ENCODE measurements at places on chromosomes 3 and 15.

DNA sequence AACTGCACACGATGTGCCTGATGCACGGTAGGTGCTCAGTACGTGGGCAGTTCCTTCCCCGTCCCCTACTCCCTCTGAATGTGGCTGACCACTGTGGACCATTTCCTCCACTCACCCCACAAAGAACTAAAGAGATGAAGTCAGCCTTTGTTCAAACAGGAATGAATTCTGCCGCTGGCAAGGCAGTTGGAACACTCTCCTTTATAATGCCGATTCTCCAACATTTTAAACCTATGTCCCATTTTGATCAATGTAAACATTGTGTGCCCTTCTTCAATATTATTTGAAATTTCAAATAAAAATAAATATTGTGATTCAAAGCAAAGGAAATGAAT lies 57.5 kb upstream of the MEF2A start:
- no peak for DNase-seq

DNA sequence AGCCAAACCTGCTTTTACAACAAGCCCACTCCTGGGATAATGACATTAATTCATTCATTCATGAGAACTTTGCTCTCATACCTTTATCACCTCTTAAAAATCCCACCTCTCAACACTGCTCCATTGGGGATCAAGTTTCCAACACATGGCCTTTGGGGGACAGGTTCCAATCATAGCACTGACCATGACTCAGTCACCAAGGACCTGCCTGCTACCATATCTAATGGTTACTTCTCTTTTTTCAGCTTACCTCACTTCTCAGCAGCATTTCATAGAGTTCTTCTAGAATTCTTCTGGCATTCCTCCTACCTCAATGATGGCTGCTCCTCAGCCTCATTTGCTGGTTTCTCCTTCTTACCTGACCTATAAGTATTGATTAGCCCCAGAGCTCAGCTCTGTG lies 36.9 kb upstream of the RYK start:
- no peak for DNase-seq

- no peak for DNase-seq
These were observed 165.1 kb downstream of the PPM1L start for GRCh38 chr3:160921020-160921635.

- DNase-seq, result no peak
These were observed 229.7 kb downstream of the ISL2 start for GRCh38 chr15:76566276-76566675.

DNA sequence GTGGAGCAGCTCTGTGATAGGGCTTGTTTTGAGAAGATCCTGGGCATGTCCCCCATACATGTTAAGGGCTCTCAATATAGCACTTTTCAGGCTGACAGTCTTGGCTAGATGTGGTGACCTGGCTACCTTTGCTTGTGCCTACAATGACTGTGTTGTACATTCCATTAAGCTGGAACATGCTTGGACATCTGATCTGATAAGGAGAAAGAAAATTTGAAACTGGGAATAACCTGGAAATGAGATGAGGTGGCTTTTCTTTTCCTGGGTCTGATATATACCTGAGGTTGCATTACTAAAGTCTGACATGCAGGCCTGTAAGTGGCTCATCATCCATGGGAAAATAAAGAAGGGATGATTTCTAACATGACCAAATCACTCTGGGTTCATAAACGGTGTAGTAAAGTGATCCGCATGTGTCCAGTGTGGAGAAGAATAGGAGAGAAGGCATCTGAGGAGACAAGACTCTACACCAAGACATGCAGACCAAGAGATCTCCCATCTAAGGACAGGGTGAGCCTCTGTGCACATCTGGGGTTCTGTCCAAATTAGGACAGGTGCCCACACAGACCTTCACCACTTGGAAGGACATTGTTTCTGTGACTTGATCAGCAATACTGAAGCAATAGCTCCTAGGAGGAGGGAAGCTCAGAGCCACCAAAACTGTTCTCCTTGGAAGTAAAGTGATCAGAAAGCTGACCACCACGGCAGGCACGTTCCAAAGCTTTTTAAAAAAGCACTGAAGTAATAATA lies 62.0 kb downstream of the KLHL6 start:
- no peak for DNase-seq

GRCh38 chr3:184305577-184305976 lies 6.5 kb downstream of the PSMD2 start:
- no peak for DNase-seq

DNA sequence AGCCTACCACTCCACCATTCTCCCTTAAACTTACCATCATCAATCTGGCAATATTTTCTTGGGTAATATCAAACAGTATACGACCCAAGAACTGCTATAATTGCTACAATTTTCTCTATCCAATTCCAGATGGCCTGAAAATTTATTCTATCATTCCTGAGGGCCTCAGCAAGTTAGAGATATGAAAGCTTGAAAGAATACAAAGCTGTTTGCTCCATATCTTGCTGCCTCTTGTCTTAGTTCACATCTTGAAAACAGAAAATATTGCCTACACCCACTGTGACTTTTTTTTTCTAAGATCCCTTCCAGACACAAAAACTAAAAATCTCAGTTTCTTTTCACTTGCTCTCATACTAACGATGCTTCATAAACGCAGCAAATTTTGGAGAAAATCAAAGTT lies 898.9 kb downstream of the OTOL1 start:
- DNase-seq, result no peak

GRCh38 chr15:75112278-75112847 lies 89.0 kb downstream of the PPCDC start:
- DNase-seq, result no peak

DNA sequence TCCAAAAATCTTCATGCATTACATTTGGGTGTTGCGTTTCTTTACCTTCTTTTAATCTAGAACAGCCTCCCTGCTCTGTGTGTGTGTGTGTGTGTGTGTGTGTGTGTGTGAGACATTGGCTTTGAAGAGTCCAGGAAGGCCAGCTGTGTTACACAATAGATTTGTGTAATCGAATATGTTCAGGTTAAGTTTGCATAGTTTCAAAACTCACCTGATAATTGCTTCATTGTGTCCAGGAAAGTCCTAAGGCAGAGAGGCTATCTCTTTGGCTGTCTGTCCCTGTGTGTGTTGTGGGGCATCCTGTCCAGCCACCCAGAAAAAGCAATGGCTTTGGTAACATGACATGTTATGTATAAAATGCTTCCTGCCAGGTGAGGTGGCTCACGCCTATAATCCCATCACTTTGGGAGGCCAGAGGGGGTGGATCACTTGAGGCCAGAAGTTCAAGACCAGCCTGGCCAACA lies 37.5 kb downstream of the ZNF710 start:
- DNase-seq, result no peak

- DNase-seq, result no peak
These were observed 78.5 kb upstream of the BCL6 start for GRCh38 chr3:187823746-187824145.

Measured in B cell (primary cell).